ENCODE measurements at places on chromosomes 1 and 21. TPM values are rescaled to one million over a fixed set of nuclear protein-coding genes. Genes with fewer than 3 reads are reported as not detected.

The ATP1A2 gene
- not detected for total RNA-seq

The MYOG gene
- not detected for total RNA-seq

The HLX gene
- total RNA-seq: 8.3 TPM

The SYT6 gene
- total RNA-seq: not detected

The FAM3B gene
- not detected for total RNA-seq

The CYP4A22 gene
- not detected for total RNA-seq

DNA sequence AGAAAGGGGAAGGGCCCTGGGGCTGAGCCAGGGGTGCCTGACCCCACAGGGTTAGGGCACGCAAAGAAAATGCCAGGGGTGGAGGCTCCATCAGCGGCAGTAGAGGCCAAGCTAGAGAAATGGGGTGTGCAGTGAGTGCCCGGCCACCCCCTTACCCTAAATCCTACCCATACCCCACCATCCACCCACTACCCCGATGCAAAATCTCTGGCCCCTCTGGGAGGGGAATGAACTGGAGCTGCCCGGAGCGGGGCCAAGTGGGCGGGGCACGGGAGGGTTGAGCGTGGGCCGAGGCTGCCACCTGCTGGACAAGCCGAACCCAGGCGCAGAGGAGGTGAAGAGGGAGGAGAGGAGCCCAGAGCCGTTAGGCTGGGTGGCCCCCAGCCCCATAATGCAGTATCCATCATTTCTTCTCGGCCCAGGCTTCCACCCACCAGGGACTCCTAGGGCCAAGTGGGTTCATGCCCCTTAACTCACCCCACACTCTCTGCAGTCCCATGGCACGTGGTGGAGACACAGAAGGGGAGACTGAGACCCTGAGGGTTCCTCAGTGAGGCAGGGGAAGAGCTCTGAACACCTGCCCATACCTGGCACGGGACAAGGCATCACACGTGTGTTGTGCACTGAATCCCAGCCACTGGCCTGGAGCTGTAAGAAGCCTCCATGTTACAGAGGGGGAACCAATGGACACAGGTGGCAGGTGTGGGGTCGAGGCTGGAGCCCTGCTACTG is 1.4 kb upstream of the C1QC start:
- DNase-seq: peak; percentile 48

- no peak for DNase-seq
Observed at GRCh38 chr1:36984026-36984425, 50.3 kb downstream of the GRIK3 start.

DNA sequence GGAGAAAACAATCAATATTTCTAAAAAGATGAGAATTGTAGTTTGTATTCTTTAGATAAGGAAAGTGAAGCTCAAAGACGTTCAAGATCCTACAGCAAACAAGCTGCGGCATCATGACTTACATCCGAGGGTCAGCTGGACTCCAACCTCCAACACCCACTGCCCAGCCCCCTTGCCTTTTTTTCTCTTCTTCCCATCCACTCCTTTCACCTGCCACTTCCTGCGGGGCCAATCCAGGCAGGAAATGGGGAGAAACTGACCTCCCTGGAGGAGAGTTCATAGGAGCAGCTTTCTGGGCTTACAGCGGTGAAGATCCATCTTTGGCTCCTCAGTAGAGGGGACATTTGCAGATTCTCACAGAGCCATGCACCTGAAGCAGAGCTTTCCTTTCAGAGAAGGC is 361.5 kb downstream of the PTPRU start:
- no peak for DNase-seq

GRCh38 chr1:108200687-108201051 is 526 bp upstream of the SLC25A24 start:
- peak; percentile 56 for DNase-seq

DNA sequence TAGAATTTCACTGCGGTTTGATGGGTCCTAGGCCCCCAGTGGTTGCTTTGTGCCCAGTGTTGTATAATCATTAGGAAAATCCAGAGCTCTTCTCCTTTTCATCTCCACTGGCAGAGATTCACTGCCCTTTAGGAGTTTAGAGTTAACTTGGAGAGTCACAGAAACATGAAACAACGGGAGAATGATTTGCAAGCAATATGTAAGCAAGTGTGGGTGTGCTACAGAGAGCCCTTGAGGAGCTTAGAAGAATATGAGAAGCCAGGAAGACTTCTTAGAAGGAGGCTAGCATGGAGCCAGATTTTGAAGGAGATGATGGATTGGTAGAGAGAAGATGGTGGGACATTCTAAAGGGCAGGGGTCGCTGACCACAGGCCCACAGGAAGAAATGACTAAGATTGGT is 327.3 kb downstream of the ZNF326 start:
- DNase-seq: no peak

DNA sequence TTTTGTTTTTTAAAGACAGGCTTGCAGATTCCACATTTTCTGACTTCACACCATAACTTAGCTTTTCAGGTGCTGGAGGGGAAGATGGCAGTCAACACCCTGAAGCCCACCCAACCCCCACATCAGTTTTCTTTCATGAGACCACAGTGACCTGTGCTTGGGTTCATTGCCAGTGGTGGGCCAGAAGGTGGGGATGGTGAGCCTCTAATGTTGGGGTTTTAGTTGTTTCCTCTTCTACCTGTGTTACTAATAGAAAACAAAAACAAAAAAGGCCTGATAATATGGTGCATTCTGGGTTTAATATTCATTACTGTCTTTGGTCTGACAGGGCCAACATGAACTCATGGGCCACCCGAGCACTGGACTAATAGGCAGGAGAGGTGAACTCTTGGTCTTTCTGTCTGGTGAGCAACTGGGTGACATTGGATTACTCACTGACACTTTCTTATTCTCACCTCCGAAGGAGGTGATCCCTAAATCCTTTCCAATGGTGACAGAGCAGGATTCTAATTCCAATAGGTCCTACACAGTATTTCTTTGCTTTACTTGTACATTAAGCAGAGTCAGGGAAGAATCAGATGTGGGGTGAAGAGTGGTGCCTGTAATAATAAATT is 132.8 kb downstream of the CLIC6 start:
- no peak for DNase-seq

Data from SJSA1 (cell line).